HuH-7 (cell line): ENCODE measurements at places on chromosomes 7 and 10.
A peak's percentile ranks its signal among the peaks of the same experiment; 100 is the strongest.

GRCh38 chr10:83089335-83089734 lies 1050.0 kb upstream of the GHITM start:
- no peak for DNase-seq

DNA sequence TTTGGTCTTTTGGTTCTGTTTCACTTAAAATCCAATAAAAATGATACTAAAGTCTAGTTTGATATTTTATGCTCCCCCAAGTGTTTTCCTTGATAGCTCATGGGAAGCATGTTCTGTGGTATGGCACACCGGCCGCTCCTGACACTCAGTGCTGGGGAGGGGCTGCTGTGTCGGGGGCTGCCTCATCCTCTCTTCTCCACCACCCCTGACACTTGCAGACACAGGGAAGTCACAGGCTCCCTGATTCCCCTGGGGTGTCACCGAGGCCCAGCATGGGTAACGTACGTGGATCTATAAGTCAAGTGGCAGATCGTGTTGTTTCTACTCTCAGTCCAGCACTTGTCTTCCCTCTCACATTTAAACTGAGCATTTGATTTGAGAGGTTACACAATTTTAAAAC lies 508.6 kb downstream of the TNS3 start:
- no peak for DNase-seq

DNA sequence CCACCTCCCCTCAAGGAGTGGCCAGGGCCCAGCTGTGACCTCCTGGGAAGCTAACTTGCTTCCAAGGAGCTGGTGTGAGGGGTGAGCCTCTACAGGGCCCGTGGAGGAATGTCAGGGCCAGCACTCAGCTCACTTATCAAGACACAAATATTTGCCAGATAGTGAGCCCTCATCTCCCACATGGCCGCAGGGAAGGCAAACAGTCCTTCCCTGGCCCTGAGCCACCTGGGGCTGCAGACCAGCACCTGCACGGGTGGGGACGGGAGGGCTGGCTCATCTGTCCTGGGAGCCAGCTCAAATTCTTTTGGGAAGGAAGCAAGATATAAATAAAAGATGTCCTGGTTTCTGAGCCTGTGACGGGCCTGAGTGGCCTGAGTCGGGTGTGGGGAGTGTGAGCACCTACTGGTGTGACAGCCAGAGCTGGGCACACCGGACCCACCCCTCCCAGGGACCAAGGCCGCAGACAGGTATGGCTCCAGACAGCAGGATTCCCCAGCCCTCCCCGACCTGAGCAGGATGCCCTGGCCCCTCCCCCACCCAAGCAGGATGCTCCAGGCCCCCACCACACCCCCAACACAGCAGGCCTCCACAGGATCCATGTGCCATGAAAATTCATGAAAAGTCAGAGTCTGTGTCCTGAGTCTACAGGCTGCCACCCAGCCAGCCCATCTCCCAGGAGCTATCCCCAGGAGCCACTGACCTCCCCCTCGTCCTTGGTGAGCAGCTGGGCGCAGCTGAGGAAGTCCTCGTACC lies 148.0 kb downstream of the MAPK8 start:
- DNase-seq, result no peak

- no peak for DNase-seq
Observed at GRCh38 chr7:127770885-127771284, 118.9 kb downstream of the SND1 start.

DNA sequence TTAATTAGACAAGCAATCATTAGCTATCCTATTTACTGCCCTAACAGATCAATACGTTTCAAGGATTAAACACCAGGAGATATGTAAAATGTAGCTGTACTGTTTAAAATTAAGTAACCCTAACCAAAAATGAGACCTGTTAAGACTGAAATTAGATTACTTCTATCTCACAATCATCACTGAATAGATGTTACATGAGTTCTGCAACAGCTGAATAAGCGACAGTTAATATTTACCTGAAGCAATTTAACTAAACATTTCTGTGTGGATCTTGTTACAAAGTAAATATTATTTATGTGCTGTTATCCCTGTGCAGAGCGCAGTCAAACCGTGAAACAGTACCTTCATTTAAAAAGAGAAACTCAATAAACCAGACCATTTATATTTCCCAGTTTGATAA lies 122.5 kb downstream of the RELN start:
- DNase-seq, result peak; percentile 18

GRCh38 chr7:156898938-156899337 lies 6.0 kb upstream of the LMBR1 start:
- DNase-seq, result no peak

GRCh38 chr7:140645166-140645900 lies 4.7 kb upstream of the DENND2A start:
- peak; percentile 65 for DNase-seq

GRCh38 chr7:6589151-6589828 lies 531 bp upstream of the INTS15 start:
- DNase-seq, result no peak
